ENCODE measurements at places on chromosomes 1 and 21.

GRCh38 chr1:57179001-57179400 lies 213.2 kb upstream of the C8B start:
- no peak for DNase-seq

- DNase-seq, result peak; percentile 71
Measured at GRCh38 chr1:59007820-59008598, 224.2 kb upstream of the JUN start.

DNA sequence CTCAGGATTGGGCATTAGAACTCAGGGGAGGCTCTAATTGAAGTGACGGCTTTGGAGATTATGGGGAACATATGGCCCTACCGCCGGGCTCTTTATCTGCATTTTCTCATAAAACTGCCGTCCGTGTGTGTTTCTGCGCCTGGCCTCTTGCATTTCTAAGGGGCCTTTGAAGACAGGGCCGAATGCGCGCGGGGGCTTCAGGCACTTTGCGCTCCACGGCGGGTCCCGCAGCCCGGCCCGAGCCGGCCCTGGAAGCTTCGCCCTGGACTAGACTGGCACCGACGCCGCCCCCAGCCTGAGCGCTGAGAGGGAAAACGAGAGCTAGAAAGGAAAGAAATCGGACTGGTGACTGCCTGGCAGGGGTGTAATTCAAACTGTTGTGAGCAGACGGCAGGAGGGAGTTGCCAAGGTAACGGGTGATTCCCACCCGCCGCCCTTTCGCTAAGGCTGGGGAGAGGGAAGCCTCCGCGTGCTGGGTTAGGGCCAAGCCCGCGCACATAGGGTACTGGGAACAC lies 120.7 kb downstream of the LMX1A start:
- no peak for DNase-seq

DNA sequence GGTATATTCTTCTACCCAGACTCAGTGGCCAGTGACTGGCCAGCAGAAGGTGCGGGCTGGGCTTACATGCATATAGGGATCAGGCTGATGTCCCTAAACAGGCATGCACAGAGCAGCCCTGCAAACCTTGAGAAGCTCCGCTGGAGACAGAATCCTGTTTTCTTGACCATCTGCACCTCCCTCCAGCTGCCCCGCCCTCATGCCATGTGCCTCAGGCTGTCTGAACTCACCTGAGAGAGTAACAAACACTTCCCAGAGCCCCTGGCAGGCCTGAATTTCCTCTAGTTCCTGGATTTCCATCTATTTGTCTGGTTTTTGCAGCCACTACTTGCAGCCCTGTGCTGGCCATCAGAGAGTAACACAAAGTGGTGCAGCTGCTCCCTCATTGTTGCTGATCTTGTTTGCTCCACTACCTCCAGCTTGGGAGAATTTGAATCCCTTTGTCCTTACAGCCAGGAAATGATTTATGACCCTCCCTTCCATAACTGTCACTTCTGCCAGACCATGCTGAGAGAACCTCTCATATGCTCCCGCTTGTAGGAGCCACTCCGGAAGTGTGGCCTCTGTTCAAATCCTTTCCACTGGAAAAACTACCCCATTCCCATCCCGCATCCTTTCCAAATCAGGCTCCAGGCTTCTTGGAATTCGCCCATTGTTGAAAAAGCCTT lies 113.6 kb downstream of the NMNAT2 start:
- no peak for DNase-seq

DNA sequence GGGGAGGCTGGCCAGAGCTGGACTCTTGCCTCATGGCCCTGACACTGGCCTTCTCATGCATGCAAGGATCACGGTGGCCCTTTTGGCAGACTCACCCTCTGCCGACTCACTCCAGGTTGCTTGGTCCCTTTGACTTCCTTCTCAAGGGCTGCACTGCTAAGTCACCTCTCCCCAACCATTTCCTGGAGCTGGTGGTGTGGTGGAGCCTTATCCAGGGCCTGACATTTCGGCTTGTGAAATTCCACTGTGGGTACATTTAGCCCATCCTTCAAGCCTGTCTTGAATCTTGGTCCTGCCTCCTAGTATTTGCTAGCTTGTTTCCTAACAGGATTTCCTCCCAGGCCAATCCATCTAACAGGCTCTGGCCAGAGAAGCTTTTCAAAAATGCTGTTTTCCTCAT lies 52.6 kb upstream of the JUN start:
- DNase-seq, result no peak
